Adipocyte (in vitro differentiated cells): ENCODE measurements at places on chromosomes 6 and 20.

GRCh38 chr20:13037727-13038126, 29.0 kb downstream of the SPTLC3 start:
- DNase-seq = no peak

DNA sequence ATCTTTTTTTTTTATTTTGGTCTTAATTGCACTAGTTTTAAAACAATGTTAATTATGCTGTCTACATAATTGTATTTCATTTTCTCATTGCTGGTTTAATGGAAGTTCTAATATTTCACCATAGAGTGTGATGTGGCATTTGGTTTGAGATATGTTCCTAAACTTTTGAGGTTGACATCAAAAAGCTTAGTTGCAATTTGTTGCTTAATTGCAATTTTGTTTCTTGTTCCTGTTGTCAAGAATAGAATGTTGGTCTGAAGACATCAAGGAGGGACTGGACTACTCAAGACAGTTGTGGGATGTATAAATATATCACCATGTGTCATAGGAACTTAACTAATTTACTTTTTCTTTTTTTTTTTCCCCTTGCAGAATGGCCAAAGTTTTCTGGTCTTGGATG, 12.5 kb downstream of the HSF2 start:
- no peak for DNase-seq

DNA sequence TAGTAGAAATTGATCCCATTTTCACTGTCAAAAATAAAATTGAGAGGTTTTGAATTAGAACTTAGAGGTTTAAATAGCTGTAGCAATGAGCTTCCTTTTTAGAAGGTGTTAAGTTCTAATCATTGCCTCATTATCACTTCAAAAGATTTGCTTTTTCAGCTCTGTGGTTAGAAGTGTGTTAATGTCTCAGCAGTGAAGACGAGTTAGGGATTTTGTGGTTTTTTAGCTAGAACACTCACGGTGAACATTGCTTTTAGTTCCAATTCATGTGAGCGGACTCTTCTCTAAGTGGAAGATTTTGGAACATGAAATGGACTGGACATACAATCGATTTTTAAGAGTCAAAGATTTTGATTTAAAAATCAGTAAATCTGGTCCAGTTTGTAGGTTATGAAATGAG, 12.7 kb upstream of the IFNGR1 start:
- no peak for DNase-seq

GRCh38 chr20:61253640-61254511, 1.8 kb downstream of the CDH4 start:
- peak; percentile 24 for DNase-seq

DNA sequence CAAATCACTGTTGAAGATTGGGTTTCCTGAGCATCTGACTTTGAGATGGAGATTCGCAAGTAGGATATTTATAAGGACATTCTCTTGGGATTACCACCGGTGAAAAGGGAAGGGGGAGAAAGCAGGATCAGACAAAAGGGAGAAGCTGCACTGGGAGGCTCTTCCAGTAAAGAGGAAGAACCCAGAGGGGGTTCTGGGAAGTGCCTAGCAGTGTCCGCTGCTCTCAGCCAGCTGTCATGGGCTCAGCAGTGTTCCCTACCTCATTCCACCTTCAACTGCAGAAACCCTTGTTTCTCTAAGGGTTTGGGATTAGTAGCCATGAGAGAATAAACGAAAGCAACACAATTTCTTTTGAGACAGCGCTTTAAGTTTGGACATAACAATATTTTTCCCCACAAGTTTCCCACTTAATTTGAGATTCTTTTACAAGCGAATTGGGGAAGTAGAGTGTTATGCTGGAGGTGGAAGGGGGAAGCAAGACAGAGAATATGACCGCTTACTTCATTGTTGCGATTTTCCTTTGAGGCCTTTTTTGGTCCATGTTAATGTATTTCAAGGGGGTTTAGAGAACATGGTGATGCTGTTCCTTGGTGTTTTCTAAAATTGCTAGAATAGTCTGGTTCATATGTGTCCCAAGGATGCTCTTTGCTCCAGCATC, 154.5 kb upstream of the SCGN start:
- DNase-seq = no peak

DNA sequence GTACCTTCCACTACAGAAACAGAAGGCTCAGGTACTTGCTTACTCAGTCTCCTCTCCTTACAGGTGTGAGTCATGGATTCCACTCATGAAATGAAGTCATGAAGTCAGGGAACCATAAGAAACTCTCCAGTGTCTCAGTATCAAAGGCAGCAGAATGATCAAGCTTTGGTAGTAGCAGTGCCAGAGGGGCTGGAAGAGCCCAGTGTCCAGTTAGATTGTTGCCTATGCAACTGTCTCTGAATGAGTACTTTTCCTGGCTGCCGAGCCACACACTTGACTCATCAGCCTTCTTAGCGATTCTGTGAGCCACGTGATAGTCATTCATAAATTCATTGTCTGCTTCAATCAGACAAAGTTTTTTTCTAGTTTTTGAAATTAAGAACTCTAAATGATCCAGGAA, 52.2 kb upstream of the DTNBP1 start:
- DNase-seq = no peak

GRCh38 chr6:70586114-70586513, 19.4 kb downstream of the SDHAF4 start:
- no peak for DNase-seq

- DNase-seq = peak; percentile 41
Observed at GRCh38 chr6:111706841-111707391, 101.2 kb upstream of the TRAF3IP2 start.

- DNase-seq = no peak
Observed at GRCh38 chr6:90793771-90794170, 206.9 kb upstream of the MAP3K7 start.

DNA sequence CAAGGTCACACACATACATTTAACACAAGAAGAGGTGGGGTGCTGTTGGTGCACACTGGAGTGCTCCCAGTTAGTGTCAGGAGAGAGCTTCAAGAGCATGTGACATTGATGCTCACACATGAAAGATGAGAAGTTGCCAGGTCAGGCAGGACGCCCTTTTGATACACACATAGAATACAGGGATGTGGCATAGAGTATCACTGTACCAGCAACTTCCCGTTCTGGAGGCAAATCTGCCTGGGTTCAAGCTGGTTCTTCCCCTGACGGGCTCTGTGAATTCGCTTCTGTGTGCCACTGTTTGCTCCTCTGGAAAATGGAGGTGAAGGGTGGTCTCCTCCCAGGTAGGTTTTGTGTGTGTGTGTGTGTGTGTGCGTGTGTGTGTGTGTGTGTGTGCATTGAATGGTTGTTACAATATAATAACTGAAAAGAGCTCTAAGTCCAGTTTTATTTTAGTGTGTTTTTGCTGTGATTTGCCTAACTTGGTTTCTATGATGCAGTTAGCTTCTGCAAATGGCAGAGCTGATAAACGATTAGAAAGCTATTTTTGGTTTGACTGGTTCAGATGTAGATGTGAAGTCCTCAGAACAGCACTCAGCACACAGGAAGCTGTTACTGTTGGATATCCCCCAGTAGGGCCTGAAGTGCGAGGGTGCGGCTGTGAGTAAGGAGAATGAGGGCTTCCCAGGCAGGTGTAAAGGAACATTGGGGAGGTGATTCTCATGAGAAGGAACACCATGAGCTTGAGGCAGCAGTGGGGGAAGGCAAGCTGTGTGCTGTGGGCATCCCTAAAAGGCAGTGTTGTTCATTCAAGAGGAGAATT, 53.4 kb downstream of the HIVEP1 start:
- no peak for DNase-seq

GRCh38 chr6:3353213-3353903, 94.6 kb downstream of the PSMG4 start:
- DNase-seq = no peak

- no peak for DNase-seq
Observed at GRCh38 chr20:52684176-52684575, 288.0 kb upstream of the TSHZ2 start.

DNA sequence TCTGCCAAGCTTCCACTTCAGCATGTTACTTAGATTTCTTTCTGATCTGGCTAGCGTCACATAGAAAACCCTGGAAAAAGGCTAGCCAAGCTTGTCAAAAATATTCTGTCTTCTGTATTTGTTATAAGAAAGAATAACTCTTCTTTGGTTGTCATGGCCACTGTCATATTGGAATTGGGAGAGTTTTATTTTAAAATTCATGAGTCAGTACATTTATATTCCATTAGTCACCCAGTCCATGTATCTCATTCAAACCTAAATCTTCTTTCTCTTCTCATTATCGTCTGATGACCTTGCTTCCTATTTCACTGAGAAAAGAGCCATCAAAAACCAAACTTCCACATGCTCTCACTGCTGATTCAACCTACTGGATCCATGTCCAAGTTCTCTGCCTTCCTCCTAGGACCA, 65.7 kb downstream of the EPM2A start:
- peak; percentile 60 for DNase-seq

- DNase-seq = no peak
Observed at GRCh38 chr6:36622901-36623546, 28.9 kb downstream of the SRSF3 start.

DNA sequence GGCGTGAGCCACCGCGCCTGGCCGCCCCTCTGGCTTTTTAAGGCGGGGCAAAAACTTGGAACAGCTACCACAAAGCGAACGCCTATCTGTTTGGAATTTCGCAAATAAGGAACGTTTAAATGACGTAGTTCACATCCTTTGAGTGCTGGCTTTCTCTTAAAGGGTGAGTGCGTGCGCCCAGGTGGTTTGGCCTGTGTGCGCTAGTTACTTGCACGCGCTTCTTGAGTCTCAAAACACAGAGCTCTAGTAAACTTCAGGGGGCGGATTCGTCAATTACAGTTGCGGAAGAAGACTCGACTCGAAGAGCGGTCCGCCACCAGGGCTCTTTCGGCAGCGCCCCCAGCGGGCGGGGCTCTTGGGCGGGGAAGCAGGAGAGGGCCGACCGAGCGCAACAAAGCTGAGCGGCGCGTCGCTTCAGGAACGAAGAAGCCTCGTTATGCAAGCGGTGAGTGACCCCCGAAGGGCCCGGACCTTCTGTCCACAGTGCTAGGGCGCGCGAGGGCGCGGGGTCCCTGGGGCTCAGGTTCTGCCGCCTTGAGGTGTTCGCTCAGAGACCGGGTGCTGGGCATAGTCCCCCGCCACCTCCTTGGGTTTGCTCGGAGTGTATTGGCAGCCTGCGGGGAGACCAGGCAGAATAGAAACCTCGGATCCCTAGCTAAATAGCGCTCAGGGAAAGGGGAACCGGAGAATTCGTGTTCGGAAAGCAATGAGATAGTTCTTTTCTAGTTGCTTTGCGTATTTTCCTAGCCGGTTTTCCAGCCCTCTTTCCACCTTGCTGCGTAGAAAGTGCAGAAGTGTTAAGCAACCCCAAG, at the start of gene SYCP2L:
Gene SYCP2L (plus strand): TSS at position 362 of the 812 bp plus-strand sequence. CDS start 75 bp downstream, at position 437.
- peak; percentile 29 for DNase-seq
